Amniotic stem cell (primary cell): ENCODE measurements at places on chromosomes 1 and 21.

GRCh38 chr1:94325377-94326302 is 88.3 kb upstream of the ARHGAP29 start:
- DNase-seq, result peak; percentile 92

- no peak for DNase-seq
Observed at GRCh38 chr1:33420870-33421775, 9.8 kb downstream of the PHC2 start.

DNA sequence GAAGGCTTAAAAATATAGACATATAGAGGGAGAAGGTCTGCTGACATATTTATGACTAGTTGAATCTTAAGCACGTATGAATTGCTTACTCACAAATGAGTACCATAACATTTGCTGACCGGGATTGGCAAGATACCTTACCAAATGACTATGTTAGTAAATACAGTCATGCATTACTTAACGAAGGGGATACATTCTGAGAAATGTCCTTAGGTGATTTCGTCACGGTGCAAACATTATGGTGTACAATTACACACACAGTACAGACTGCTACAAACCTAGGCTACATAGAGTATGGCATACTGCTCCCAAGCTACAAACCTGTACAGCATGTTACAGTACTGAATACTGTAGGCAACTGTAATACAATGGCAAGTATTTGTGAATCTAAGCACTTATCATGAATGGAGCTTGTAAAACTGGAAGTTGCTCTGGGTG is 19.4 kb upstream of the UBE2U start:
- DNase-seq, result no peak

- no peak for DNase-seq
Observed at GRCh38 chr1:15332952-15333715, 76.6 kb upstream of the EFHD2 start.

- no peak for DNase-seq
Observed at GRCh38 chr21:37968744-37969143, 52.5 kb upstream of the KCNJ6 start.

GRCh38 chr1:53396573-53397268 is 62.5 kb upstream of the DMRTB1 start:
- no peak for DNase-seq

DNA sequence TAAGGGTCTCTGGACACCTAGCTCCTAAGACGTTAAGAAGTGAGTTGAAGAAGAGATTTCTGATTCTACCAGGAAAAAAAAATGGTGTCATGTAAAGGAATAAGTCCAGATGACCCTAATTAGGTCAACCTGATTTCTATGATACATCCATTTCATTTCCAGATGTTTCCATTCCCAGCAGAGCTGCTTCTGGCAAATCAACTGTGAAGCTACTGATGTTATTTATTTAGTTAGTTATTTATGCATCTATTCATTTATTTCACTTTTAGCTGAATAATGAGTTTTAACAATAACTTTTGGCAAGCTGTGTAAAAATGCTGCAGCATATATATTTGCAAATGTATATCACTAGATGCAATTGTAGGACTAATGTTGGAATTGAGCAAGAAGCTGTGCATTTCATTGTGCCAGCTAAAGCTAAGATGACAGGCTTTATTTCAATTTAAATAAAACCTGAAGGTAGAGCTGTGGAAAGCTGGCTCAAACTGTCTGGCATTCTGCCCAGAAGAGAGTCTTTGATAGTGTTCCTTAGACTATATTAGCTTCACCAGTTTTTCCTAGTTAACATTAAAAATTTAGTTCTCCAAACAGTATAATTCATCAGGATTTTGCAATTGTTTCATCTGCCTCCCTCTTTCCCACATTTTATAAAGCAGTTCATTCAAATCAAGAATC is 1164.4 kb upstream of the ADGRL4 start:
- DNase-seq, result no peak
